ENCODE measurements at places on chromosomes 3 and 15.

DNA sequence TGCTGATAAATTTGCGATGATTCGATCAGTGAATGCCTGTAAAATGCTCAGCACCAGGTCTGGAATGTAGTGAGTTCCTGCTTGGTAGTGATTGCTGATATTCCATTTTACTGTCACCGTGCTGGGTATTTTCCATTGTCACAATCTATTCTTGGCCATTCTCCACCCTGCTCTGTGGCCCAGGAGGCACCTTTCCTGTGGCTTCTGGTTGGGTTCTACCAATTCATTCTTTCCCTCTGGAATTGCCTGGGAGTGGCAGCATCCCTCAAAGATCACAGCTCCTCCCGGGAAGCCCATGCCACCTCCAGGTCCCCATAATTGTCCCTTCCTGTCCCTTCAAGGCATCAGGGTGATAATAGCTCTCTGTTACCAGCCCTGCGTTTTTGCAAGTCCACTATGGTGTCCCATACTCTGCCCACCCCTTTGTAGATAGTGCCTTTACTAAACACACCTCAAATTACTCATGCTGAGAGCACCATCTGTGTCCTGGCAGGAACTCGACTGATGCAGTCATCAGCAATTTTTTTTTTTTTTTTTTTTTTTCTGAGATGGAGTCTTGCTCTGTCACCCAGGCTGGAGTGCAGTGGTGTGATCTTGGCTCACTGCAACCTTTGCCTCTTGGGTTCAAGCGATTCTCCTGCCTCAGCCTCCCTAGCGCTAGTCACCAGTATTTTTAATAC lies 177.8 kb upstream of the PROK2 start:
- DNase-seq = no peak

GRCh38 chr3:153927107-153927506 lies 194.1 kb upstream of the ARHGEF26 start:
- DNase-seq = peak; percentile 78

- no peak for DNase-seq
Measured at GRCh38 chr3:170367797-170368196, 10.3 kb downstream of the SKIL start.

DNA sequence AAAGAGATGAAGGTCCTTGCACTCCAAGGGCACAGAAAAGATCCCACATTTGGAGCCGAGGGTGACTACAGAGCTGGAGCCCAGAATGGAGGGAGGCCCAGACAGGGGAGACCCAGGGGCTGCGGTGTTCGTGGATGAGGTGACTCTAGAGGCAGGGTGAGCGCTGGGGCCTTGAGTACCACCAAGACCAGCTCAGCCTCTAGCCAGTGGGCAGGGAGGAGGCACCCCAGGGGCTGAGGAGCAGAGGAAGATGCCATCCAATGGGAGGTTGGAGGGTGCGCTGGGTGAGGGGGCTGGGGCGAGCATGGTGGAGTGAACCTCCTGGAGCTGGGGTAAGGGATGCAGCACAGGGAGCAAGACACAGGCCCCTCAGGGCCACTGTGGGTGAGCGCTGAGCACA lies 13.3 kb downstream of the RRP9 start:
- DNase-seq = no peak

DNA sequence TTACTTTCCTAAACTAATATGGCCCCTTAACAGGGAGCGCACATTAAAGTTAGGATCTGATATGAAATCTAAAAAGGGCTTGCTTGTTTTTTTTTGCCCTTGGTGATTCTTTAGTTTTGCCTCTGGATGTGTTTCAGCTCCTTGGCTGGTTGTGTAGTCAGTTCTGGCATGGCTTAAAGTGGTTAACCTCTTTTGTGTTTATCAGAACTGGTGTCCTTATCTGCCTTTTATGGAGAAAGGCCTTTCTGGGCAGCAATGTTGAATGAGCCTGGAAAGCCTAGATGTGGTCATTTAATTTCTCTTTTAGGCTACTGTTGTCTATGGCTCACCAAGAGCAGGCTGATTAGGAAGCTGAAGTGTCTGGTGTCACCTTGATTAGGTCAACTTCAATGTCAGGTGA lies 254.5 kb upstream of the ROPN1 start:
- DNase-seq = no peak

Data from fibroblast of the conjunctiva (primary cell).